ENCODE measurements at places on chromosomes 16 and 17. TPM values are rescaled to one million over a fixed set of nuclear protein-coding genes. Genes with fewer than 3 reads are reported as not detected.

Gene ZG16
- not detected for total RNA-seq

Gene SLFN14
- 0.31 TPM for total RNA-seq

Gene C1QTNF8
- not detected for total RNA-seq

Gene CORO1A
- total RNA-seq = 15.9 TPM

Gene KRTAP4-3
- not detected for total RNA-seq

Gene KCNH6
- total RNA-seq = 0.16 TPM

Gene CASKIN1
- total RNA-seq = 23.6 TPM

Gene HBZ
- 0.31 TPM for total RNA-seq

Gene SPHK1
- total RNA-seq = 0.78 TPM

Gene DHX40
- total RNA-seq = 91.6 TPM

Gene RRAD
- 0.94 TPM for total RNA-seq

Gene CSH2
- not detected for total RNA-seq

Gene SMPD3
- 67.2 TPM for total RNA-seq

Gene PERCC1
- total RNA-seq = not detected

Gene MPV17L
- 19.3 TPM for total RNA-seq

Gene SPNS3
- 0.47 TPM for total RNA-seq

All from occipital lobe (tissue), 3 donors.